ENCODE measurements at places on chromosomes 6 and 20.
A peak's percentile ranks its signal among the peaks of the same experiment; 100 is the strongest.

GRCh38 chr6:145756170-145756662 is 20.9 kb upstream of the EPM2A start:
- no peak for DNase-seq

DNA sequence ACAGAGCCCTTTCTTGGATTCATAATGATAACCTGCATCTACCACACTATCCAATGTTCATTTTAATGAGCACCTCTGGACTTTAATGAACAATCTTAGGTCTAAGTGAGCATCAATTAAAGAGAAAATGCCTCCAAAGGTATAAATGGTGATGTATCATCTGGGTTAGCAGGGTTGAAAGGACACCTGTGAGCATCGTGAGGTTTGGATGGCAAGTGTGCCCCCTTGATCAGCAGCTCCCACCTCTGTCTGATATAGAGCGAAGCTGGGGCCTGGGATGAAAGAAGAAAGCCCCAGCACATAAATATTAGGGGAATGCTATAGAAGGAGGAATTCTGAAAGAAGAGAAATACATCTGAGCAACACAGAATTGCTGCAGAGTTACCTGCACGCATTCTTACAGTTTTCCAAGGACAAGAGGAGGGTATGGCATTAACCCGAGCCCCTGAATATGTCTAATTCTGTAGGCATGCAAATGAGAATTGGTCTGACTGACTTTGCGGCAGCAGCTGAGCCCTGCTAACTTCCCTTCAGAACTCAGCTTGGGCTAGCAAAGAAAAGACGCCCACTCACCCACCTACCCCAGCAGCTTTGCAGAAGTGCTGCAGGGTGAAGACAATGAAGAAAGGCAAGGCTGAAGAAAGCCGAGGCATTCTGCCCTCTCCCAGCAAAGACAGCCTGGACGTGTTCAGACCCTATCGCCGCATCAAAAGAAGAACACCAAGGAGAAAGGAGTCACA is 136.2 kb downstream of the GMPR start:
- DNase-seq = peak; percentile 33

- peak; percentile 82 for DNase-seq
Observed at GRCh38 chr20:2752567-2753460, 47.6 kb downstream of the CPXM1 start.

- no peak for DNase-seq
Observed at GRCh38 chr6:169316651-169317050, 63.0 kb upstream of the THBS2 start.

DNA sequence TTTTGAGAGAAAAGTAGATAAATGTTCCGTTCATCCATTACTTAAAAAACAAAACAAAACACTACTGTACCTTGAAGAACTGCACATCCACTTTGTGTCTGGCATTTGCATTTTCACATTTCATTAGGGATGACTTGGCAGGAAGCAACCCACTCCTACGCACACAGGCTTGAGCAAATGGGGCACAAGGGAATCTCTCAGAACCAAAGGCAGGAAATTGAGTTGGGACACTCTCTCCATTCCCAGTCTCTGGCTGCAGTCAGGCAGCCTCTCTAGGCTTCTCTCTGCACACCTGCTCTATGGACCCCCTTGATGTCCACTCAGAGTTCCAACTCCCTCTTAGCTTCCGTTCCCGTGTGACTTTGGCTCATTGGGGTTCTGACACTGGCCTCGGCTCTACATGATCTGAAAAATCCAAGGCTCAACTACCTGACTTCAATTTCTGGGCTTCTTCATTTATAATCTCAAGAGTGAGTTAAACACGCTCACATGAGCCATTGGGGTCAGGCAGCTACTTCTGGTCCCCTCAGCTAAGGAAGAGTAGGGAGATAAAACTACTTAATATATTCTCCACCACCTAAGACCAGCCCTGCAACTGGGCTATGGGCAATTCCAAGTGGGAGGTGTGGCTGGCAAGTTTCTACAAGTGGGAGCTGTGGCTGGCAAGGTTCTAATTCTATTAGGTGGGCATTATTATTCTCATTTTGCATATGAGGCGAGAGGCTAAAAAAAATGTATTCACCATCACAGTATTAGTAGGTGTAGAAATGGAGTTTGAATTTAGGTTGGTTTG is 251.9 kb downstream of the SOD2 start:
- DNase-seq = no peak

- DNase-seq = no peak
Observed at GRCh38 chr6:109323241-109323640, 59.0 kb downstream of the CD164 start.

DNA sequence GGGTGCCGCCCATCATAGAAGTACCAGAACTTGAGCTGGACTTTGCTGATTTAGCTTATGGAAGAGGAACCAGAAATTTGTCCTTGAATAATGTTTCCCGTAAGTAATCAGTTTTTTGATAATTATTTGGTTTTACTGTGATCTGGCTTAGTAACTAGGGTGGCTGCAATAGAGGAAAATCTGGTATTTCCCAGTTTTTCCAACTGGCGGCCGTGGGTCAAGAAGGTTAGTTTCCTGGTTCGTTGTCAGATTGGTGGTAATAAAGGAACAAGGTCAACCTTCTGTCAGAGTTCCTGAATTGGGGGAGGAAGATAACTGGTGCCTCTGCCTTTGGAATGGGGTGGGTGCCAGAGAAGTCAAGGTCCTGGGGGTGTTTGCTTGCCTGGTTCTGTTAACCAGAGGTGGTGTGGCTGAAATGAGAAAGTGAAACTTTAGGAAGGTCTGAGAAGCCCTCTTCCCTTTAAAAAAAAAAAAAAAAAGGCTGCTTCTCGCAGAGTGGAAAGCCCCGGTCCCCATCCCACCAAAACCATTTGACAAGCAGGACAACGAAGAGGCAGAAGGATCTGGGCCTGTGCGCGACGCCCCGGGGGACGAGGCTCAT is at the start of gene CALHM6:
Gene CALHM6 (plus strand): TSS at position 45 of the 601 bp plus-strand sequence. CDS start 555 bp downstream, at position 600.
- DNase-seq = no peak

- no peak for DNase-seq
Observed at GRCh38 chr20:42923348-42923918, 266.3 kb downstream of the PTPRT start.

GRCh38 chr6:109104512-109104911 is 9.2 kb downstream of the CEP57L1 start:
- no peak for DNase-seq

DNA sequence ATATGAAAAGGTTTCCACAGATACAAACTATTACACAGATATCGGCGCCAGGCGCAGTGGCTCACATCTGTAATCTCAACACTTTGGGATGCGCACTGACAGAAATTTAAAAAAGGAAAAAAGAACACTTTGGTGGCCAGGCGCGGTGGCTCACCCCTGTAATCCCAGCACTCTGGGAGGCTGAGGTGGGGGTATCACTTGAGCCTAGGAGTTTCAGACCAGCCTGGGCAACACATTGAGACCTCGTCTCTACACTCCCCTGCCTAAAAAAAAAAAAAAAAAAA is 41.6 kb downstream of the NUDT3 start:
- DNase-seq = no peak

- DNase-seq = no peak
Observed at GRCh38 chr6:41524634-41525011, 21.6 kb upstream of the FOXP4 start.

DNA sequence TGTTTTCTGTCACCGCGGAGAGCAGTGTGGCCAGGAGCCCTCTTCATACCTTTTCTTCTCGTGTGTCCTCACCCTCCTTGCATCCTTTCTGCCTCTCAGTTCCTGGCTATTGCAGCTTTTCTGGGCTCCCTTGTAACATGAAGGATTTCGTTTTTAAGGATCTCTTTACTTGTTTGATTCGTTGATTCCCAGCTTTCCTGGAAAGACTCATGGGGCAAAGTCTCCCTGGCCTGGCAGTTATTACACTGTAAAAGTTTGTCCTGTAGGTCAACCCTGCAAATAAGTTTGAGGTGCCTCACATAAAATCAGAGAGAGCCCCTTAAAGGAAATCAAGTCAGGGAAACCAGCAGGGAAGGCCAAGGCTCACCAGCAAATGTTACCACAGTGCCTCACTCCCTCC is 70.1 kb downstream of the ISM1 start:
- no peak for DNase-seq

- DNase-seq = no peak
Observed at GRCh38 chr6:117194978-117195377, 70.4 kb upstream of the VGLL2 start.

DNA sequence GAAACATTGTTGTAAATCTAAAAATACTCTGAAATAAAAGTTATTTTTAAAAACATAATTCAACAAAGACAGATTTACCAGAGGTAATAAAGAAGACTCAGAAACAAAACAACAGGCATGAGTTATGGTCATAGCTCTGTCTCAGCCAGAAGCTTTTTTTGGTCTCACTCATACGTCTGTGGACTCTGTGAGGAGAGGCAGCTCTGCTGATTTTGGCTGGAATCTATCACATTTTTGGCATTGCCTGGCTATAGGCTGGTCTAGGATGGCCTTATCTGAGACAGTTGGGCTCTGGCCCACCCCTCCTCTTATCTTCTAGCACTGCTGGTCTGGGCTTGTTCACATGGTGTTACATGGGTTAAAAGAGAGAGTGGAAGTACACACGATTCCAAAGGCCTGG is 514.0 kb upstream of the BTBD3 start:
- DNase-seq = peak; percentile 54

DNA sequence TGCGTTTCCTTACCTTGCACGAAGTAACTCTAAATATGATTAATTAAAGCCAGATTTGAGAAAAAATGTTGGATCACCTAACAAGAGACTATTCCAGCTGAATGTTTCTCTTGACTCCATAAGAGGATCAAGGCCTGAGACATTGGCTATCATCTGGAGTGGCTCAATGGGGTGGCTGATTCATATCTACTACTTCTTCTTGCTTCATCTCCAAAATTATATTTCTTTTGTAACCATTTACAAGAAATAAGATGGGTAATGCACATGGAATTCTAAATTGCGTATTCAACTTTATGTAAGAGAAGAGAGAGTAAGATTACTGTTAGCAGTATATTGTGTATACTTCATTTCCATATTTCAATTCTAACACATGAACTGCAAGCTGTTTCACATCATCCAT is 819.0 kb upstream of the EYS start:
- DNase-seq = no peak

GRCh38 chr20:57898332-57898731 is 188.5 kb upstream of the PMEPA1 start:
- no peak for DNase-seq

DNA sequence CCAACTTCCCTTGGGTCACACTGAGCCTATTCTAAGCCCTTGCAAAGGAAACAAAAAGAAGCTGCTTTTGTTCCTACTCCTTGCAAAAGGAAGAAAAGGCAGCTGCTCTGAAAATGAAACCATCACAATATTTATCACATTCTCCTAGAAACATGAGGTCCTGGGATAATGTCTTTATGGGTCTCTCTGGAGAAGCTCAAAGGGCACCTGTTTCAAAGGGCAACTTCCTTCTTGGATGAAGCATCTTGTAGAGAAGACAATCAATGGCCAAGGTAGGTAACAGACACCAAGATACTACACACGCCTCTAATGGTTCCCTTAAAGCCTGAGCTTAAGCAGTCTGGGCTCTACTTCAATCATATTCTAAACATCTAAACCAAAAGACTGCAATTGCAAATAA is 10.4 kb downstream of the ELOVL5 start:
- DNase-seq = no peak

DNA sequence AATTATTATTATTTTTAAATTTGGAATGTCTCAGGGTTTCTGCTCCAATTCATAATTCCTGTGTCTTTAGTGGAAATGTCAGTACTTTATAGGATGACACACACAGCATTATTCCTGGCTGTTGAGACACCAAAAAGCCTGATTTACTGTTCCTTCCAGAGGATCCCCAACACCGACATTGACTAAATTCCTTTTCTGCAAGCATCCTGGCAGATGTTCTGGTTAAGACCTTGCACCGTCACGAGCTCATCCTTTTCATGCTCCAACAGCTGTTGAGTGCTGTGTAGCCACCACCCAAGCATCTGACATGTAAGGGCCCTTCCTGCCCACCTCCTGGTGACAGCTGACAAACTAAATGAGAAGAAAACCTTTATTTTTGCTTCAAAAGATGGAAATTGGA is 284.3 kb upstream of the SULF2 start:
- no peak for DNase-seq

GRCh38 chr6:27178860-27179259 is 68.6 kb upstream of the PRSS16 start:
- peak; percentile 59 for DNase-seq

- DNase-seq = no peak
Observed at GRCh38 chr6:39893286-39893685, 41.0 kb downstream of the MOCS1 start.

DNA sequence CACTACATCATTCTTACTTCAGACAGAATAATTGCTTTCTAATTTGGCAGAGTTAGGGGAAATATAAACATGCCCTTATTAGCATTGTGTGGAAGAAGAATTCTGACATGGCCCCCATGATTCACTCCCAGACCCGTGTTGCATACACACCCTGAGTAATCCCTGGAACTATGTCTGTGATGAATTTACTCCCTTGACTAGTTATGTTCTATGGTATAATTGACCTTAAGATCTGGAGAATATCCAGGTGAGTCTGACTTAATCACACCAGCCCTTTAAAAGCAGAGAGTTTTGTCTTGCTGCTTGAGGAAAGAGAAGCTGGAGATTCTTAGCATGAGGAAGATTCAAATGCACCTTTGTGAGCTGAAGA is 262.9 kb downstream of the SOX4 start:
- no peak for DNase-seq

DNA sequence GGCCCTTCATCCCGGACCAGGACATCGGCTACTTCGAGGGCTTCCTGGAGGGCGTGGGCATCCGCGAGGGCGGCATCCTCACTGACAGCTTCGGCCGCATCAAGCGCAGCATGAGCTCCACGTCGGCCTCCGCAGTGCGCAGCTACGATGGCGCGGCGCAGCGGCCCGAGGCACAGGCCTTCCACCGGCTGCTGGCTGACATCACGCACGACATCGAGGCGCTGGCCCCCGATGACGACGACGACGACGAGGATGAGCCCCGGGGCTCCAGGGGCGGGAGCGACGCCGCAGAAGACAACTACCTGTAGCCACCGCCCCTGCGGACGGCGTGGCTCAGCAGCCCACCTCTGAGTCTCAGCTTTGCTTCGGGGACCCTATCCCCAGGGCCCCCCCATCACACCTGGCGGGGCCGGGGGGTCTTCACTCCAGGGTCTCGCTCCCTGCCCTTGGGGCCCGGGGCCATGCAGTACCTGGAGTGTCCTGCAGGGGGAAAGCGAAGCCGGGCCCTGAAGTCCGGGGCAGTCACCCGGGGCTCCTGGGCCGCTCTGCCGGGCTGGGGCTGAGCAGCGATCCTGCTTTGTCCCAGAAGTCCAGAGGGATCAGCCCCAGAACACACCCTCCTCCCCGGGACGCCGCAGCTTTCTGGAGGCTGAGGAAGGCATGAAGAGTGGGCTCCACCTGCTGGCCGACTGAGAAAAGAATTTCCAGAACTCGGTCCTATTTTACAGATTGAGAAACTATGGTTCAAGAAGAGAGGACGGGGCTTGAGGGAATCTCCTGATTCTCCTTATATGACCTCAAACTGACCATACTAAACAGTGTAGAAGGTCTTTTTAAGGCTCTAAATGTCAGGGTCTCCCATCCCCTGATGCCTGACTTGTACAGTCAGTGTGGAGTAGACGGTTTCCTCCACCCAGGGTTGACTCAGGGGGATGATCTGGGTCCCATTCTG is 20.8 kb upstream of the HCK start:
- peak; percentile 97 for DNase-seq

GRCh38 chr20:14583413-14583812 is 246.0 kb upstream of the FLRT3 start:
- DNase-seq = no peak

- DNase-seq = no peak
Observed at GRCh38 chr20:58001381-58001780, 227.1 kb downstream of the ANKRD60 start.
